ENCODE measurements at places on chromosomes 7 and 10.

DNA sequence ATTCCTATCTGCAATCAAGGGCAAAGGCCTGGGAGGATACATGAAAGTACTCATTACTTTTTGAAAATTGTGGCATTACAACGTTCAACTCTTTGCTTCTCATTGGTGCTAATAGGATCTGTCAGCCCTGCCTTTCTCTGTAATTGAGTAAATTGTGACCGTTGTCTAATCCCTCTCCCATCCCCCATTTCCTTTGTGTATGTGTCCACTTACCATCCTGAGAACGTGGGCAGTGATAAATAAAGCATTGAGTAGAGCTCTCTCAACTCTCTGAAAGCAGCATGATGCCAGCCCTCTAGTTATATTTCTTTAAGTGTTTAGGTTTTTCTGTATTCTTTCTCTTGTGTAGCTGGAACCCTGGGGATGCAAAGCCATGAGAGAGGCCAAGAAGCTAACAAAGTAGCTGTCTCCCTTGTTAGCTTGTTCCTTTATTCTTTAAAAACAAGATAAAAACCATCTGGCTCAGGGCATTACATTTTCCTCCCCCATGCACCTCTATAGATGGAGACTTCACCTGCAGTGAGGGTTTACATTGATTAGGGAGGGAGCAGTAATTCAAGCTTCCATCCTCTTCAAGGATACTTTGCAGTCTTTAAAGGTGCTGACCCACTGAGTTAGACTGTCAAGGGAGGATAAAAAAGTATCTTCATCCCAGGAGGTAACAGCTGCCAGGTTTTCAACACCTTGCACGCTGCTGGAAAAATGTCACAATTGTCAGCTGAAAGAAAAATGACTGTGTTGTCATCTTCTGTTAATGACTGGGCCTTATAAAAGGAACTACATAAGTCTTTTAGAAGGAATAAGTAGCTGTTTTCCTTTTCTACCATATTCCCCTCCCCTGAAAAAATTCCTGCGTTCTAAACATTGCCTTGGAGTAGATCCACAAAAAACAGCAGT is 112.3 kb downstream of the BTRC start:
- DNase-seq: no peak

GRCh38 chr10:131921184-131921583 is 20.4 kb downstream of the PPP2R2D start:
- no peak for DNase-seq

- no peak for DNase-seq
Observed at GRCh38 chr7:107471292-107472070, 1.6 kb downstream of the GPR22 start.

- DNase-seq: no peak
Observed at GRCh38 chr10:1173091-1173490, 116.9 kb downstream of the WDR37 start.

- DNase-seq: no peak
Observed at GRCh38 chr10:59553162-59553900, 156.3 kb downstream of the SLC16A9 start.

DNA sequence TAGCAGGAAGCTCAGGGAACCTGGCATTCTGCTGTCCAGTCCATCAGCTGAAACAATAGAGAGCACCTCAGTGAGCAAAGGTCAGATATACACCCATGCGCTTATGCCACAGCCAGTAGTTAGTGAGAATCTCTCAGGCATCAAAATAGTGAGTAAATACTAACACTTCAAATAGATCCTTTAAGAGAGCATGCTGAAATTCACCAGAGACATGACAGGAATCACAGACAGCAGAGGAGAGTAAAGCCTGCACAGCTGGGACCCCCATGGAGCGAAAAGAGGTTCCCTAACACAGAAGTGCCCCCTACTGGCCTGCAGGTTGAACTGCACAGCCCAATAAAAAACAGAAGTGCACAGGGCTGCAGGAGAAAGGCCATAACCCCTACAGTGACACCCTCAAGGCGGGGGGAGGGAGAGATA is 57.6 kb upstream of the ANTXRL start:
- DNase-seq: no peak

DNA sequence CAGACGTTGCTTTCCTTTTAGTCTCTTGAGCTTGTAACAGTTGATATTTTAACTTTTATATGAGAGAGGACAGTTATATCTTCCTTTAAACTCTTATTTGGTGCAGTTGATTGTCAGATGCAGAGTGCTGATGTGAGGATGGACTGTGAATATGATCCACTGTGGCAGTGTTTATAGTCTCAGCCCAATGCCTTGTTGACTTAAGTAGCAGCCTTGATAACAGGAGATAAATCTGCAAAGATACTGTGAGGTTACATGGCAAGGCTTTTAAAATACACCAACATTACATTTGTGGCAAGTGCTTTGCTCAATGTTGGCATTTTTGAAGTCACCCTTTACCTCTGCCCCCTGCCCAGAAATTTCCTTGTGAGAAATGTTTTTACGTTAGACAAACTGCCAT is 206.7 kb downstream of the AUTS2 start:
- no peak for DNase-seq

- peak; percentile 36 for DNase-seq
Observed at GRCh38 chr10:117461766-117462423, 80.7 kb upstream of the EMX2 start.

DNA sequence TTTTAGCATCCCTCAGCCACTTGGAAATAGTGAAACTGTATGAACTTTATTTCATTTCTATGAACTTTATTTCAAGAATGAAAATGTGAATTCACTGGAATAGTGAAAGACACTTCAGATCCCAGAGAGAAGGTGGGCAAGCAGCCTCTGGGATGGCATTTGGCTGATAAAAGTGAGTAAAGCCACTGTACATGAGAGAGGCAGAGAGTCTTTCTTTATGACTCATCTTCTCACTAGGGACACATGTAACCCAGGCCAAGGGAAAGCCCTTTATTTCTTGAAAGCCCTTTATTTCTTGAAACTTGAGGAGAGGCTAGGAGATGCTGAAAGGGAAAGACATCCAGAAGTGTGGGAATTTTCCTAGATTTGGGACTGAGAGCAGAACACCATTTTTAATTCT is 148.9 kb upstream of the SMIM30 start:
- no peak for DNase-seq

GRCh38 chr10:73818402-73818801 is 7.0 kb upstream of the NDST2 start:
- DNase-seq: no peak

DNA sequence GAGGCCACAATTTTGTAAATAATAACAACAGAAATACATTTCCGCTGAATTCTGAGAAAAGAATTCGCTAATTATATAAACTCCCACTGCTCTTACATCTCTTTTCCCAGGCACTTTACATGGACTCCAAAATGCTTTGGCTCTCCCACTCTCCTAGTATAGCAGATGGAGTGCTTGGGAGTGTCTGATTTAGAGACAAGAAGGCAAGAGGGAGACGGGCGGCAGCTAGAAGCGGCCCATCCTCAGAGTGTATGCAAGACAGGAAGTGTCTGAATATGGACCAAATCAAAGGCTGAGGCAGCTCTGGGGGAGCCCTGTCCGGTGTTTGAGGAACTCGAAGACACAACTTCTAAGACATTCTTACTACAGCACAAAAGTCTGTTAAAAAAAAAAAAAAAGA is 212.1 kb downstream of the GFRA1 start:
- DNase-seq: no peak

DNA sequence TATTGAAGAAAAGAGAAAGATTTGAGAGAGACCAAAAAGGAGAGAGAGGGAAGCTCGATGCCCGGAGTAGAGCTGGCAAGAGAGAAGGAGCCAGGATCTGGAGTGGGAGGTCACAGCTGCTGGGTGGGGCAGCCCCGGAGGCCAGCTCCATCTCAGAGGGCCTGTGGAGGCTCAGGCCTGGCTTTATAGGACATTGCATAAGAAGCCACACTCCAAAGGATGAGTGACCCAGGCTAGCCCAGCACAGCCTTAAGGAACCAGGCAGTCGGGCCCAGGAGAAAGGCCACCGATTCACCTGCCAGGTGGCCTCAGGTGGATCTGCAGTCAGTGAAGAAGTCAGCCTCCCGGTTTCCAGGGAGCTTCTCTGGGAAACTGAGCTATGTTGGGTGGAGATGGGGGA is 676 bp downstream of the PLAC9 start:
- no peak for DNase-seq

DNA sequence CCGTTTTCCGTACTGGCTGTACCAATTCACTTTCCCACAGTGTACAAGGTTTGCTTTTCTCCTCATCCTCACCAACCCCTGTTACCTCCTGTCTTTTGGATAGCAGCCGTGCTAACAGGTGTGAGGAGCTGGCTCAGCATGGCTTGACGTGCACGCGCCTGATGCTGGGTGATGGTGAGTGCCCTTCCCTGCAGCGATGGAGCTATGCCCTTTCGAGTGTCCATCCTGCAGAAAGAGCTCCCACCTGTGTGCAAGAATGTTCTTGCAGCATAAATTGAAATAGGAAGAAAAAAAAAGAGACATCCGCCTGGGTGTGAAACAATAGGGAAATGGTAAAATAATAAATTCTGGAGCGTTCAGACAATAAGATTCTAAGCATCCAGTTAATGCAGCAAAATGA is 9.5 kb upstream of the UBE3C start:
- no peak for DNase-seq

GRCh38 chr7:44098092-44099068 is 5.8 kb upstream of the AEBP1 start:
- DNase-seq: no peak

DNA sequence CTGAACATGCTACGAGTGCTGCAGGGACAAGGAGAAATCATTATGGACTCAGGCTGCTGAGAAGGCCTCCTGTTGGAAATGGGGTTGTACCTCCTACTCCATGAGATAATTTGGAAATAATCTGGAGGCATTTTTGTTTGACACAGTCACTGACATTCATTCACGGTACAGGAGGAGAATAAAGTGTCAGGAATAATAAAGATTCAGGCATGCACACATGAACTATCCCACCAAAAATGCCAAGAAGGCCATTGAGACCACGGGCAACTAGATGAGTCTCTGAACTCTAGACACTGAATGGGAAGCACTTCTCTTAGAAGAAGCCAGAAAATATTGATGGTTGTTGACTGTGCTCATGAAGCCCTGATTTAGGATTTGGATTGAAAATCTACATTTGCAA is 220.9 kb upstream of the HABP2 start:
- DNase-seq: no peak

- DNase-seq: no peak
Observed at GRCh38 chr10:63738410-63738809, 217.2 kb downstream of the REEP3 start.

- DNase-seq: no peak
Observed at GRCh38 chr10:82068501-82068900, 193.5 kb downstream of the NRG3 start.

- no peak for DNase-seq
Observed at GRCh38 chr7:17472939-17473338, 174.5 kb downstream of the AHR start.

GRCh38 chr7:19811386-19811785 is 38.0 kb upstream of the TMEM196 start:
- no peak for DNase-seq

DNA sequence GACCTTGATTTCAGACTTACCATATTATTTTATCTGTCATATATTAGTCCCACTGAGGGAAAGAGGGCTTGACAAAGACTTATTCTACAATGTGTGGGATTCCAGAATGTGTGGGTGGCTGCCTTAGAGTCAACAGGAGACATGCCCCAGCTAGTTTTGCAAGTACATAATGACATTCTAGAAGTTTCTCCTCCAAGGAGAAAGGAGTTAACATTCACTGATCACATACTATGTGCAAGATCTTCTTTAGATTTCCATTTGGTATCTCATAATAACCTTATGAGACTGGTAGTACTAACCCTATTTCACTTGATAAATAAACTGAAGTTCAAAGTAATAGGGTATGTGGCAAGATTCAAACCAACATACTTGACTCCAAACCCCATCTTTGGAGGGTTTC is 25.2 kb downstream of the IRF5 start:
- no peak for DNase-seq

GRCh38 chr10:17239345-17240085 is 11.5 kb downstream of the VIM start:
- DNase-seq: no peak

DNA sequence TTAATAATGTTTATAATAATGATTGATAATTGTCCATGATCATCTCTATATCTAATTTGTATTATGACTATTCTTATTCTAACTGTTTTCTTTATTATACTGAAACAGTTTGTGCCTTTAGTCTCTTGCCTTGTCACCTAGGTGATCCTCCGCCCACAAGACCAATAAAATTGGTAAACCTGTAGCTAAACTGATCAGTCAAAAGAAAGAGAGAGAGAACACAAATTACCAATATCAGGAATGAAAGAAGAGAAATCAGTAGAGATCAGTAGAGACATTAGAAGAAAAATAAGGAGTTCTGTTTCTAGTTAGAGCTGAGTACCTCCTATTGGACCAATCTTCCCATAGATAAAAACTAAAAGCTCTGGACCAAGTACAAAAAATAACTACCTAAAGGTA is 6.1 kb upstream of the COA1 start:
- no peak for DNase-seq

DNA sequence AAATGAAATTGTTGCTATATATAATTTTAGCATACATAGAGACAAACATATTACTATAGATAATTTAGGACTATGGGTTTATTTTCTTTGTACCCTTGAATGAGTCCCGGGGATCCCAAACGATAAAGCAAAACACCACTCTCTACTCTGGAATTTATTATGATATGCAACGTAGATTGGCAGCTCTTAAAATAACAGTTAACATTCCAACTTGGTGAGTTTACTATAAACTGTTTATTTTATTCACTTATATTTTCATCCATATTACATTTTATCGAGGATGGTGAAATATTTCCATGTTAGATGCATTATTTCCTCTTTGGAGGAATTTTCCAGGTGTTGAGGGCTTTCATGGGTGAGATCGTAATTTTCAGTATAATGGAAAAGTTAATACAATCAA is 138.7 kb upstream of the DGKB start:
- DNase-seq: no peak

DNA sequence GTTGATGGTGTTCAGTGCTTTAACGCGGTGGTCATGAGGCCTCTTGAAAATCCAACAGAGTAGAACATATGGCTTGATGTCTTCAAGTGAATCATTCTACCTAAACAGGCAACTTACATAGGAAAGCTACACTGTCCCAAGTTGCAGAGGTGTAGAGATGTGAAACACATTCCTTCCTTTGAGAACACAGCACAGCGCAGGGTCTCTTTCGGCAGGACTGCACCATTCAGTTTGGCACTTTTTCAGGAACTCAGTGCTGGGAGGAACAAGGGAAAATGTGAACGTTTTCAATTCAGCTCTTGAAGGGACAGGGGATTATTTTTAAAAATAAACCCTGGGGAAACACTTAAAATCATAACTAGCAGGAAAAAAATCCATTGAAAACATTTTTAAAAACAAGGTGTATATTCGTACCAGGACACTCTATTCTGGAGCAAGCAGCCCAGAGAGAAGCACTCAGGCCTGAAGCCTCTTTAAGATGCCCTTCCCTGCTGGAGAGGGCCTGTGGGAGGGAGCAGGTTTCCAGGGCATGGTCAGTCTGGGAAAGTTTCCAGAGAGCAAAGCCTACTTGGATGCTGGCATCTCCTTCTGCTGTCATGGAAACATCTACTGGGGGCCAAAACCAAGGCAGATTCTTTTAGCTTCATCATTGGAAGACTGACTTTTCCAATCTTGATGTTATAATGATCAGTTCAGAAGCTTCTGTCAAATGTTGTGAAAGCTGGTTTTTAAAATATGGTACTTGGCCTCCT is 60.4 kb upstream of the NPVF start:
- DNase-seq: no peak
